ENCODE measurements at places on chromosomes 16 and 17.

- no peak for DNase-seq
These were observed 84.7 kb downstream of the RBBP6 start for GRCh38 chr16:24624102-24624501.

DNA sequence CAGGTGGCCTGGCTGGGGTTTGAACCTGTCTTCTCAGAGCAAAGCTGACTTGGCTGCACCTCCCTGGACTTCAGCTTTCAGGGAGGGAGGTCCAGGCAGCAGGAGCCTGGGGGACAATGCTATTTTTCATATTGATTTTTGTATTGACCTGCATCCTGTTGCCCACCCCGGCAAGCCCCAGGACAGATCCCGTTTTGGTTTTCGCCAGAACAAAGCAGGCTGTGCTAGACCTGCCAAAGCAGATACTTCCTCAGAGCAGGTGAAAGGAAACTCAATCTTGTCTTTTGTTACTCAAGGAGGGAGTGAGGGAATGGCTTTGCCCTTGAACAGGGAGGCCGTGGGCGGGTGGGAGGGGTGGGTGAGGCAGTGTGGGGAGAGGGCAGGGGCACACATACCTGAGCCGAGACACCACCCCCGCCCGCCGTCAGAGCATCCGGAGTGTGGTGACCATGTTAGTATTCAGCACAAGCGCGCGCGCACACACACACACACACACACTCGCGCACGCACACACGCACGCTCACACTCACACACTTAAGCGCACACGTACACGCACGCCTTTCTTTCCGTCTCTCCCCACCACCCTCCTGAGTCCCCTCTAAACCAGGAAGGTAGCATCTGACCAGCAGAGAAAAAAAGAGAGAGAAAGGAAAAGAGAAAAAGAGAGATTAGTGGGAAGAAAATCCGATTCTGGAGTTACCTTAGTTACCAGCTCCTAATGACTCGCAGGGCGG is 59.5 kb downstream of the RAI1 start:
- DNase-seq: no peak

- no peak for DNase-seq
These were observed 7.1 kb downstream of the USP10 start for GRCh38 chr16:84706856-84707255.

GRCh38 chr17:1108765-1109605 is 70.8 kb downstream of the ABR start:
- peak; percentile 81 for DNase-seq

DNA sequence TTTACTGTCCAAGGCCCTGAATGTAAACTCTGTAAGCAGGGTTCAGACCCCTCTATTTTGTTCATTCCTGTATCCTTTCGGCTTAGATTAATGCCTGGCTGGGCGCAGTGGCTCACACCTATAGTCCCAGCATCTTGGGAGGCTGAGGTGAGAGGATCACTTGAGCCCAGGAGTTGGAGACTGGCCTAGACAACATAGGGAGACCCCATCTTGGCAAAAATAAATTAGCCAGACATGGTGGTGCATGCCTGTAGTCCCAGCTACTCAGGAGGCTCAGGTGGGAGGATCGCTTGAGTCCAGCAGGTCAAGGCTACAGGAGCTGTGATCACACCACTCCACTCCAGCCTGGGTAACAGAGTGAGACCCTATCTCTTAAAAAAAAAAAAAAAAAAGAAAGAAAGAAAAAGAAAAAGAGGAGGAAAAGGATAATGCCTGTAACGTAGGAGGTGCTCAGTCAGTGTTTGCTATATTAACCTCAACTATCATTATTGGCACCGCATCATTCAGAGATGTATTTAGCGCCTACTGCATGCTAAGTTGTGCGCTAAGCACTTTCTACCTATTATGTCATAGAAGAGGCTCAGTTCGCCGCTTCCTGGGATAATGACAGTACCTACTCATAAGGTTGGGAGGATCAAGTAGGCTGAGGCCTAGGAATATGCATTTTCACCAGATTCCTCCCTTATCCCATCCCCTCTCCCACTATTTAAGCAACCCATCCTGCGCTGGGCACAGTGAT is 5.0 kb downstream of the SOCS1 start:
- no peak for DNase-seq

DNA sequence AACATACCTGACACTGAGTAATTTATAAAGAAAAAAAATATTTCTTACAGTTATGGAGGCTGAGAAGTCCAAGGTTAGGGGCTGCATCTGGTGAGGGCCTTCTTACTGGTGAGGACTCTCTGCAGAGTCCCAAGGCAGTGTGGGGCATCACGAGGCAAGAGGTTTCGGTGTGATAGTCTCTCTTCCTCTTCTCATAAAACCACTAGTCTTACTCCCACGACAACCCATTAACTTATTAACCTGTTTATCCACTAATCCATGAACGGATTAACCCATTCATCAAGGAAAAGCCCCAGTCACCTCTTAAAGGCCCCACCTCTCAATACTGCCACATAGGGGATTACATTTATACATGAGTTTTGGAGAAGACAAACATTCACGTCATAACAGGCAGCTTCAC is 20.1 kb downstream of the CIITA start:
- no peak for DNase-seq

DNA sequence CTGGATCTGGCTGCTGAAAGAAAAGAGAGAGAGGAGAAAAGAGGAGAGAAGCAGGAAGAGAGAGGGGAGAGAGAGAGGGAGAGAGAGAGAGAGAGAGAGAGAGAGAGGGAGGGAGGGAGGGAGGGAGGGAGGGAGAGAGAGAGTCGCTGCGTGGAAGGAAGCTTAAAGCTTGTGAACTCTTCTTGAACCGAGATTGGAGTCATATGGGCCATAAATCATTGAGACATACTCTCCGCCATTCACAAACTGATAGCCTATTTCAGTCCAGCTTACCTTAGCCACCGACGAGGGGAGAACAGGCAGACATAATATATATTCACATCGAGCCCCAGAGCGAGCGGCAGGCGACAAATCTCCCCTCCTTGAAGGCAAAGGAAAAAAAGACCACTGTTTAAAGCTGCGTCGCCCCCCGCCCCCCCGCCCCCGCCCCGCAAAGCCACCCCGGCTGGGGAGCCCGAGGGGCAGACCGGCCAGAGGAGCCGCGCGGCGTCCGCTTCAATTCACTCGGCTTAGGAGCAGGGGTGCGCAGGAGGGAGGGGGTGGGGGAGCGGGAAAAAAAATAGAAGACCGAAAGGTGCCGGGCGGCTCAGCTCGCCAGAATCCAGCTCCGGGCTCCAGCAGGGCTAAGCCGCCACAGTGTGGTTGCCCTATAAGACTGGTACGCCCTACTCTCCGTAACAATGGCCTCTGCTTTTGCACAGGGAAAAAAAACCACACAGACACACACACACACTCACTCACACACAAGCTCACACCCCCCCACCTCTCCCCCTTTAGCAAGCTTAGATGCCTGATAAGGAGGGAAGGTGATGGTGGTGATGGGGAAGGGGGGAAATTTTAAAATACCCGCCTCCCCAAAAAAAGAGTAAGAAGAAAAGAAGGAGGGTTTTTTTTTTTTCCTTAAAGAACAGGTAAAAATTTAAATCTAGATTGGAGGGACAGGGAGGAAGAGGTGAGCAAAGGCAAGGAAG is 10.6 kb upstream of the HOXB2 start:
- no peak for DNase-seq

DNA sequence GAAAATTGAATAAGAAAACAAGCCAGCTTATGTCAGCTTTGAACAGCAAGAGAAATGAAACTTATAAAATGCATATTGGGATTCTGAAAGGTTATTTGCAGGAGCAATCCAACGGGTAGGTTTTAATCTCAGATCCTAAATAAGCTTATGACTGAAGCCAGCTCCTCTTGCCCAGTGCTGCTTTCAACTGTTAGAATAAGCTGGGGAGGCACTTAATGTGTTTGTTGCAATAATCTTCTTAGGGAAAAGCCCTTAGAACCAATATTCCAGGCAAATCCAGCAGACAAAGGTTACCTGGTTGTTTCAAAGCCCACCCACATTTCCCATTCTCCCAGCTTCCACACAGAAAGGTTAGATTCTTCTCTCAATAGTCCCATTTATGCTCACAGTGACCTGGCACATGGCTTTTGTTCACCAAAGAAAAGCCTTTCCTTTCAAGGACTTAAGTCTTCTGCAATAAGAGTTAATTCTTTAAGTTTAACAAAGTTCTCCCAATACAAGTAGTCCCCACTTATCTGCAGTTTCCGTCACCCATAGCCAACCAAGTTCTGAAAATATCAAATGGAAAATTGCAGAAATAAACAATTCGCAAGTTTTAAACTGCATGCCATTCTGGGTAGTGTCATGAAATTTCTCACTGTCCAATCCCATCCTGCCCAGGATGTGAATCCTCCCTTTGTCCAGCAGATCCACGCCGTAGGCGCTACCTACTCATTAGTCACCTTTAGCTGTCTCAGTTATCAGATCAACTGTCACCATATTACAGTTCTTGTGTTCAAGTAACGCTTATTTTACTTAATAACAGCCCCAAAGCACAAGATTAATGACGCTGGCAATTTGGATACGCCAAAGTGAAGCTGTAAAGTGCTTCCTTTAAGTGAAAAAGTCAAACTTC is 5.9 kb downstream of the TEX2 start:
- DNase-seq: no peak

DNA sequence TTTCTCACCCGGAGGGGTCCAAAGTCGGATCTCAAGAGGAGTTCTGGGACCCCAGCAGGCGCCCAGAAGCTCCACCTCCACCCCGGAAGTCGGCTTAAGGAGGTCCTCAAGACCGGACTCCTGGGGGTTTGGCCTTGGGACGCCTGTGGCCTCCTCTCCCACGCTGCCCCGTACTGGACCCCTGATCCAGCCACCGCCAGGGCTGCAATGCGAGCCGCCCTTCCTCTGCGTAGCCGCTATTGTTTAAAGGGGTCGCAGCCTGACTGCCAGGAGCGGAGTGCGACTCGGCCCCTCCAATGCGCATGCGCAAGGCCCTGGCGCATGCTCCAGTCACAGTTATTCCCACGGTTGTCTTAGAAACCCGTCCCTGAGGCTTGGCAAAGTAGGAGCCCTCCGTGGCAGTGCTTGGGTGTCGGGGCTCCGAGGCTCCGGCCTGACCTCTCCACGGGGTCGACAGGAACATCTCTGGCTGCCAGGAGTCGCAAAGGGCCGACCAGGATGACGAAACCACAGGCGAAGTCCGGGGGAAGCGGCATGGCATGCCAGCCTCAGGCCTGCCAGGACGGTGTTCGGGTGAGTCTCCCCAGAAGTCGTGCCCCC is 719.0 kb downstream of the KCNJ18 start:
- DNase-seq: no peak

GRCh38 chr17:56943505-56944125 is 17.2 kb downstream of the COIL start:
- DNase-seq: no peak

DNA sequence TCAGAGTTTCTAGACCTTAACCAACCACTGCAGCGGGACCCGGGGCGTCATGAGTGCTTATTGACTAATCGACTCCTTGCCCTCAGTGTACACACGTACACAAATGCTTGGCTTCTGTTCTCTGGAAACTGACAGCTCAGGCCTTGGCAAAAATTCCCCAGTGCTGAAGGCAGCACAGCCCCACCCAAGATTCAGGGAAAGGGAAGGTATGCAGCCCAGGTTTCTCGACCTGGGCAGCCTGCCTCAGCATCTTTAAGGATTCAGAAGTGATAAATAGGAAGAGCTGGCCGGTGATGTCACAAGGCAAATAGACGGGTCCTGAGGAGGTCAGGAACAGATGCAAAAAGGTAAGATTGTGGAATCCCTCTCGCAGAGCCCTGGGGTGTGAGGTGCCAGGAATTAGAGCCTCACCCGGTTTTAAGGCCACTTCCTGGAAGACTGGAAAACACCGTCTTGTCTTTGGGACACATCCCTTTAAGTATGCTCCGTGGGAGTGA is 9.0 kb upstream of the CDH3 start:
- DNase-seq: no peak

DNA sequence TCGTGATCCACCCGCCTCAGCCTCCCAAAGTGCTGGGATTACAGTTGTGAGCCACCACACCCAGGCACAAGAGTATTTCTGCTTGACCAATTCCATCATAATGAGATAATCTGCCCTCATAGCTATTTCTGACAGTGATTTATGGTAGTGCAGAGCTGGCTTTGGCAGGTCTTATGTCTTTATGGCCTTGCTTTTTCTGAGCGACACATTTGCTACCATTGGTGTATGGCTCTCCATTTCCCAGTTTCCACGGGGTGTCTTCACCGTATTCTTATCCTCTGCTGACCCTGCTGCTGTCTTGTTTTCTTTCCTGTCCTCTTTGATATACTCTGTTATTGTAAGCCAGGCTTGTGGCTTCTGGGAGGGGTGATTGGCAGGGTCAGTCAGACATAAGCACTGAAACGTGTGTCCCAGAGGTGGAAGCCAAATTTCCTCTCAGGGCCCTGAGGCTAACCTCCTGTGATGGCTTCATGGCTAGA is 161.1 kb upstream of the TBX2 start:
- DNase-seq: no peak

DNA sequence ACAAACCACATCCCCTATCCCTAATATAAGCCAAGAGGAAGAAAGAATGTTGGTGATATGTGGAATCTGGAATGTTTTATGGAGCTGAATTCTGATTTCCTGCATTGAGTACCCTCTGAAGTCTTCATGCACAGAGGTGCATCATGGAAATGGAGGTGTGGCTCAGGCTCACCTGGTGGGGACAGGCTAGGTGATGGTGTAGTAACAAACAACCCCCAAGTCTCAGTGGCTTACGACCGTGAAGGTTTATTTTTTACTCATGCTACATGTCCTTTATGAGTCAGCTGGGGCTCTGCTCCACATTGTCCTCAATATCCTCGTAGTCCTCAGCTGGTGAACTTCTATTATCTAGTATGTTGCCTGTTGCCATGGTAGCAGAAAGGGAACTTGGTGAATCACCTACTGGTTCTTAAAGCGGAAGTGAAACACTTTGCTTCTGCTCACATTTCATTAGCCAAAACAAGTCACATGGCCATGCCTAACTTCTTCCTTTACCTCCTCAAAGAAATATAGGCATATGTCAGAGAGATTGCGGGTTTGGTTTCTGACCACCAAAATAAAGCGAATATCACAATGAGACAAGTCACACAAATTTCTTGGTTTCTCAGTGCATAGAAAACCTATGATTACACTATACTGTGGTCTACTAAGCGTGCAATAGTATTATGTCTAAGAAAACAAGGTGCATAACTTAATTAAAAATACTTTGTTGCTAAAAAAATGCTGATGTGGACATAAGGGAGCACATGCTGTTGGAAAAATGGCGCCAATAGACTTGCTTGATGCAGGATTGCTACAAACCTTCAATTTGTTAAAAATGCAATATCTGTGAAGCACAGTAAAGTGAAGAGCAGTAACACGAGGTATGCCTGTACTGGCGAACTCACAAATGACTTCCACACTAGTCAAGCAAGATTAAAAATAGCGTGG is at the start of gene PMFBP1:
TSS of gene PMFBP1 (minus strand) at position 51 of the 930 bp plus-strand sequence. CDS start 947 bp downstream, outside the sequence.
- DNase-seq: no peak

- no peak for DNase-seq
These were observed 11.3 kb upstream of the CD300A start for GRCh38 chr17:74455025-74455545.

GRCh38 chr17:976312-976711 is 3.3 kb downstream of the NXN start:
- DNase-seq: no peak

DNA sequence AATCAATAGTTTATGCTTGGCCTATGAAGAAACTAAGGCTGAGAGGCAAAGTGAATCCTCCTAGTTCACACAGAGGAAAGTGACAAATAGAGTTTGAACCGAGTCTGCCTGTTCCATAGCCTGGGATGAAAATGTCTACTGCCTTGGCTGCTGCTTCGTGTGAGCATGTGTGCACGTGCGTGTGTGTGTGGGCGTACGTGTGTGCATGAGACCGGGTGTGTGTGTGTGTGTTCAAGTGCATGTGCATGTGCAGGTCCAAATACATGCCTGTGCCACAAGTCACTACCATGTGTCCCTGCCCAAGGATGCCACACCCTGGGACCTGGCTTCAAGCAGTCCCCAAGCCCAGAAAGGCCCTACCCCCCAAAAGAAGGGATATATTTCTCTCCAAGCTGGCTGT is 13.6 kb downstream of the SEZ6 start:
- no peak for DNase-seq
